Forelimb muscle (tissue), 1 donor: ENCODE measurements at places on chromosomes 4 and X.

DNA sequence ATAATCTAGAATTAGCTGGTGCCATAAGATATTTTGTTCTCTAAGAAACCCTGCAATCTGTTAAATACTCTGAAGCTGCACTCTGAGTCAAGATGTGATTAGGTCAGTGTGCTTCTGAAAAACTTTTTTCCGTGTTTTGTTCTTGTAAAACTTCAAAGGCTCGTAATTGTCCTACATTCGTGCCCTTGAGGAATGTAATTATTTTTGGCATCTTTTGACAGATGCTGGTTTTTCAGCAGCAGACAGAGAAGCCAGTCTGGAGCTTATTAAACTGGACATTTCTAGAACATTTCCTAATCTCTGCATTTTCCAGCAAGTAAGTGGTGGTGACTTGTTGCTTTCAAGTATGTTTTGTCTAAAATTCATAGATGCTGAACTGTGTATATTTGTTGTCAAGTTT, 36.8 kb upstream of the TADA2B start:
- DNase-seq = no peak

DNA sequence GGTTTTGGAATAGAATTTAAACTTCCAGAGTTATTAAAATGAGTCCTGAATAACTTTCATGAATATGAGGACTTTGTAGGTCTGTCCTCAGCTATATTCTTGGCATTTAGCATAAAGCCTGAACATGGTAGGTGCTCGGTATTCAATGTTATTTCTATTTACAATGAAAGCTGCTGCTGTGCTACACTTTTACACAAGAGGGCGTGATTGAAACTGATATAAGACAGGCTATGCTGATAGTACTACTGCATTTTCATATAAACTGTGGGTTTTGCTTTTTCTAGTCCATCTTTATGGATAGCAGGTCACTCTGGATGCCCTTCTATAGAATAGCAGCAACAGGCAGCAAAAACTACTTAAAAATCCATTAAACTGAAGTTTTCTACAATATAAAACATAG, 12.3 kb upstream of the GNPDA2 start:
- DNase-seq = no peak

DNA sequence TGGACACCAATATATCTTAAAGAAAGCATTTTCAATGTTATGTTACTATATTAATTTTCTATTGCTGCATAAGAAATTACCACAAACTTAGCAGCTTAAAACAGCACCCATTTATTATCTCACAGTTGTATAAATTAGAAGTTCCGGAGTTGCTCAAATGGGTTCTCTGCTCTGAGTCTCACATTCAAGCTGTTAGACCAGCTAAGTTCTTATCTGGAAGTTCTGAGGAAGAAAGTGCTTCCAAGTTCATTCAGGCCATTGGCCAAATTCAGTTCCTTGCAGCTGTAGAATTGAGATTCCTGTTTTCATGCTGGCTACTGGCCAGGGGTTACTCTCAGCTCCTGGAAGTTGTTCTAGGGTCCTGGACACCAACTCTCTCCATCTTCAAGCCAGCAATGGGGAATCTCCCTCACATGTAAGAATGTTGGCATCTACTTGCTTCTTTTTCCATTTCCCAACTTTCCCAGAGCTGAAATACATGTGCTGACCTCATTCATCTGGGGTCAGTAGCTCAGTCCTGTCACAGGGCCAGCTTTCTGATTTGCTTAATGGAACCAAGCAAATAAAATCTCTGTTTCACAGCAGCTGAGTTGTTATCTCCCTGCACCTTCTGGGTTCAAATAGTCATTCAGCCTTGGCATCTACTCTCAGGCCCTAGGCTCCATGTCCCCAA, 99.6 kb upstream of the INTU start:
- peak; percentile 97 for DNase-seq

DNA sequence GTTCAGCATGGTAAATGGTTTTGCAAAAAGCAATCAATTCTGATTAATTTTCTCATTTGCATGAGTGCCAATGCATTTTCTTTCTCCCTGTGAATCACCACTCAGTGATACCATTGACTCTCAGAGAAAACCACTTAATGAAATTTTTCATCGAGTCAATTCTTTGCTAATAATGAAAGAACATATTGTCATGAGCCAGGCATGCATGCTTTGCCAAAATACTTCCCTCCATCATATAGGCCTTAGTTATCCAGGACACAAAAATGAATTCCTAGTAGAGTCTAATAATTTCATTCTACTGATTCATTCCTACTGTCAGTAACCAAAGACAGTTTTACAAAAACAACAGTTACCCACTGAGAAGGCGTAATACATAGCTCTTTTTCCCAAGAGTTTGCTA, 680.0 kb downstream of the TRIML1 start:
- no peak for DNase-seq

DNA sequence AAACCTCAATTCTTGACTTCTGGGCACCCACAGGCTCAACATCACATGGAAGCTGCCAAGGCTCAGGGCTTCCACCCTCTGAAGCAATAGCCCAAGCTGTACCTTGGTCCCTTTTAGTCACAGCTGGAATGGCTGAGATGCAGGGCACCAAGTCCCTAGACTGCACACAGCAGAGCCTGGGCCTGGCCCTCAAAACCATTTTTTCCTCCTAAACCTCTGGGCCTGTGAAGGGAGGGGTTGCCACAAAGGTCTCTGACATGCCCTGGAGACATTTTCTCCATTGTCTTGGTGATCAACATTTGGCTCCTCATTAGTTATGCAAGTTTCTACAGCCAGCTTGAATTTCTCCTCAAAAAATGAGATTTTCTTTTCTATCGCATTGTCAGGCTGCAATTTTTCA, 382.7 kb upstream of the RASGEF1B start:
- no peak for DNase-seq

DNA sequence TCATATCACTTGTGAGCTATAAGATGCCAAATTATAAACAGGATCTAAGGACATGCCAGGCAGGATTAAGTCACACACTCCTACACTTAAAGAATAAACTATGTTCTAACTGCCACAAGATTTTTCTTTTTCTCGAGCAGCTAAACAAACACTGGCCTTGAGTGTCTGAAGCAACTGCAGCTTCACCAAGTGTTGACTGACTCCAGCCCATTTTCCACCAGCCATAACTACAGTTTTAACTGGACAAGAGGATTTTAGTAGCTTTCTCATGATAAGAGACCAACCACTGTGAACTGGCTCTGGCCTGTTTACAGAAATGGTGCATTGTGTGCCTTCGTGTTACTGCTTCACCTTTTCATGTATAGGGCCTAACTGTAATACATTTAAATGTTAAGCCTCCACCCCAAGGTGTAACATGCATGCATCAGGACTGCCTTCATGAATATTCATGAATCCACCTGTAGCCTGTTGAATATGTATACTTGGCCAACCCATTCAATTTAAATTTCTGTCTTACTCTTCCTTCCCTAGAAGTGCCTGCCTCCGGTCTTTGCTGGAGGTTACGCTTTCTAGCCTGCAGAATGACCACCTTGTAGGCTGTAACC, 10.8 kb downstream of the UCP1 start:
- no peak for DNase-seq
